ENCODE measurements at places on chromosomes 16 and 17. TPM values are rescaled to one million over a fixed set of nuclear protein-coding genes. Genes with fewer than 3 reads are reported as not detected.

- DNase-seq = no peak
Observed at GRCh38 chr16:30533146-30533522, 1.5 kb downstream of the ZNF747 start.

The FOXL1 gene
- not detected for total RNA-seq

The TNFSF13 gene
- 0.80 TPM for total RNA-seq

DNA sequence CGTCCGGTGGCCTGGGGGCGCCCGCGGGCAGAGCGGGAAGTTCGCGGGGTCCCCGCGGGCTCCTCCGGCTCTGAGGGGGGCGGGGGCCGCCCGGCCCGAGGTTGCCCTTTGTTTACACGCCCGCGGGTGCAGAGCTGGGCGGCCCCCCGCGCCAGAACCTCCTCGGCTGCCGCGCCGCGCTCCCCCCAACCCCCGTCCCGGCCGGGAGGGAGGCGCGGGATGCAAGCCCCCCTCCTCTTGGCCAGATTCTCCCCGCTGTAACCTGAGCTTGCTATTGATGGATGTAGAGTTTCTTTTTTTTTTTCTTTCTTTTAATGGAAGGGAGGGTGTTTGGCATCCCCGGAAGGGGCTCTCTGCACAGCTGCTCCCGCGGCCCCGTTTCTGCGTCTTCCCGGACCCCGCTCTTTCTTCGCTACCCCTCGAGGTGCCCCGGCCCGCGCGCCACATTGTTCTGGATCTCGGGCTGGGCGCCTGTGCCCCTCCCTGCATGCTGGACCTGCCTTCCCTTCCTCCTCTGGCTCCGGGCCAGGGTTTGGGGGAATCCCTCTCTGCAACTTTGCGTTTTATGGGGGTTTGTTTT is 646 bp downstream of the CBX2 start:
- DNase-seq = no peak

The UNC45B gene
- not detected for total RNA-seq

GRCh38 chr16:72013888-72014581 is 5.5 kb downstream of the DHODH start:
- no peak for DNase-seq

DNA sequence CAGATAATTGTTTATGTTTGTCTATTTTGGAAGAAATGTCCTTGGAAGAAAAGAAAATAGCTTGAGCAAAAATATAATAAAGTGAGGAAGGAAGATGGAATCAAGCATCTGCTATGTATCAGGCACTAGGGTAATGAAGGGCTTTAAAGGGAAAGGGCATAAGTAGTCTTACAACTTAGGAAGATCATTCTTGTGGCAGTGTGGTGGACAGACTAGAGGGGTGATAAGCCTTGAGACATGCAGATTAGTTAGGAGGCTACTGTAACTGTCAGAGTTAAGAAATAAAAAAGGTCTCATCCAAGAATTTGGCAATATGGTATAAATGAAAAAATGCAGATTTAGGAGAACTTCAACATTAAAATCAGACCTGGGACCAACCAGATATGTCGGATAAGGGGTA is 14.9 kb downstream of the FAM222B start:
- no peak for DNase-seq

- DNase-seq = no peak
Observed at GRCh38 chr17:73393381-73393780, 81.6 kb upstream of the CDC42EP4 start.

DNA sequence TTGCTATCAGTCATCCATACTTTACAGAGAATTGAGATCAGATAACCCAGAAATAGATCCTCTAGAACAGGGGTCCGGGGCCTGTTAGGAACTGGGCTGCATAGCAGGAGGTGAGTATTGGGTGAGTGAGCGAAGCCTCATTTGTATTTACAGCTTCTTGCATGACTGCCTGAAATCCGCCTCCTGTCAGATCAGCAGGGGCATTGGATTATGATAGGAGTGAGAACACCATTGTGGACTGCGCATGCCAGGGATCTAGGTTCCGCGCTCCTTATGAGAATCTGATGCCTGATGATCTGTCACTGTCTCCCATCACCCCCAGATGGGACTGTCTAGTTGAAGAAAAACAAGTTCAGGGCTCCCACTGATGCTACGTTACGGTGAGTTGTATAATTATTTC is 13.0 kb upstream of the SCIMP start:
- DNase-seq = no peak

The CARD14 gene
- not detected for total RNA-seq

- DNase-seq = no peak
Observed at GRCh38 chr16:5361322-5361721, 263.7 kb upstream of the EEF2KMT start.

Data from CD8-positive, alpha-beta memory T cell (primary cell).